ENCODE measurements at places on chromosomes 6 and 20. TPM values are rescaled to one million over a fixed set of nuclear protein-coding genes. Genes with fewer than 3 reads are reported as not detected.
A peak's percentile ranks its signal among the peaks of the same experiment; 100 is the strongest.

Gene IRF4
- total RNA-seq = 3.8 TPM

Gene PRSS35
- 0.12 TPM for total RNA-seq

Gene BCAS1
- total RNA-seq = 0.28 TPM

- DNase-seq = no peak
These were observed 410.5 kb upstream of the MAN1A1 start for GRCh38 chr6:119760046-119760445.

Gene ZNF451
- 23.2 TPM for total RNA-seq

Gene HSPA1L
- total RNA-seq = 0.64 TPM

- DNase-seq = peak; percentile 55
These were observed 84.1 kb downstream of the GINS1 start for GRCh38 chr20:25491446-25492038.

DNA sequence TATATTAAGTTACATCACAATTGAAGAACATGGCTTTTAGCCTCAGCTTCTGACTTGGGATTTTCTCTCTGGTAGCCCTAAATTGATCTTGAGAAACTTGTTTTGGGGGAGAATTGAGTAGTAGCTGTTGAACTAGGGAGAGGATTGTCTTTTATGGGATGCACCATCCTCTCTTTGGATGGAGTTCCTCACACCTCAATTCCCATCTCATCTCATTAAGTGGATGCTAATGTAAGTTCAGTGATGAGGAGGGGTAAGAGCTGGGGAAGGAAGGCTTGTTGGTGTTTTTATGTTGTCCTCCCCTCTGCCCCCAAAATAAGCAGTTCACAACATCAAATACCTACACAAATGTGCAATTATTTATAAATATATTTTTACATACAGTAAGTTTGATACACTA is 4.0 kb downstream of the GJA1 start:
- no peak for DNase-seq

Gene HS3ST5
- 0.08 TPM for total RNA-seq

GRCh38 chr20:13305284-13305683 is 84.2 kb downstream of the ISM1 start:
- DNase-seq = no peak

- DNase-seq = no peak
These were observed 32.4 kb upstream of the TGM6 start for GRCh38 chr20:2348336-2348735.

DNA sequence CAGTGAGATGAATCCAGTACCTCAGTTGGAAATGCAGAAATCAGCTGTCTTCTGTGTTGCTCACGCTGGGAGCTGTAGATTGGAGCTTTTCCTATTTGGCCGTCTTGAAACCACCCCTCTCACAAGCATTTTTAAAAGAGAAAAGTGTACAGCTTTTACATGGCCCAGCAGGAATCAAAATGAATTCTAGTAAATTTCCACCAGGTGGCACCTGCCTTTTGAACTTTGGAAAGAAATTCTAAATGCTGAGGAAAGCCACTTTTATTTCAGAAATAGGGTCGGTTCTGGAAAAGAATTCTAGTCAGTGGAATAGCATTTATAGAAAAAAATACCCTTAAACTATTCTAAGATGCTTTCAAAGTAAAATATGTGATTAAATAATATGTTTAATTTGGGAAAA is 647.8 kb downstream of the CD109 start:
- DNase-seq = no peak

- DNase-seq = no peak
These were observed at the start of gene TIAM2 for GRCh38 chr6:154995254-154996015. Gene TIAM2 (plus strand): TSS chr6:154995315. CDS start chr6:155129224, 133,909 bp downstream.

DNA sequence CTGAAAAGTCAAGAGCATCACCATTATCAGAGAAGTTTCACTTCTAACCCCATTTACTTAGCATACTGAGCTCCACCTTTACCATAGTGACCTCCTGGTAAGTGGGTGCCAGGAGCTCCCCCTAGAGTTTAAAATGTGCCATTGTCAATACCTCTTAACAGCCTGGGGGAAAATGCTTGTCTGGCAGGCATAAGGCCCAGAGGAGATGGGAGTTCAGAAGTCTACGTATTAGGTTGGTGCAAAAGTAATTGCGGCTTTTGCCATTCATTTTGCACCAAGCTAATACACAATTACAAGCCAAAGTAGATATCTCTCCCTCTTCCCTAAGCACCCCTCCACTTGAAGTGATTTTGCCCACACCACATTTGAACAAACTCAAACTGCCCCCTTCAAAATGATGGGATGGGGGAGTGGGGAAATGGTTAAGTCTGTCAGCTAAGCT is 919.0 kb downstream of the KIF16B start:
- DNase-seq = no peak

DNA sequence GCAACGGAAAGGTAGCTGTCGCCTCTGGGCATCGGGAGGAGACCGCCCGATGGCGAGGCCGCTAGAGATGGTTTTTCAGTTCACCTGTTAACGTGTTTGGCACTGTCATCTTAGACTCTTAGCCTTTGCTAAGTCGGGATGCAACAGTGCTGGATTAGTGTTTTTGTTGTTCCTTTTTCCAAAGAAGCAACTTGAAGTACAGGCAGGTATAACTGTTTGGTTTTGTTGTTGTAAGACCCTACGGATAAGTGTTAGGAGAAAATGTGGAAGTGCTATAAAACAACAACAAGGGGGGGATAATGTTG is 723 bp downstream of the MANEA start:
- no peak for DNase-seq

GRCh38 chr20:62659488-62660239 is 17.4 kb downstream of the SLCO4A1 start:
- DNase-seq = peak; percentile 50

GRCh38 chr6:130115036-130115435 is 96.7 kb downstream of the L3MBTL3 start:
- no peak for DNase-seq

- no peak for DNase-seq
These were observed 103.1 kb downstream of the TCP11 start for GRCh38 chr6:35038076-35038475.

Gene FOXQ1
- total RNA-seq = 4.0 TPM

Gene MLN
- not detected for total RNA-seq

GRCh38 chr6:88807622-88808021 is 155.8 kb downstream of the RNGTT start:
- no peak for DNase-seq

Gene TXLNB
- 0.03 TPM for total RNA-seq

- no peak for DNase-seq
These were observed 9.3 kb downstream of the MOG start for GRCh38 chr6:29665942-29666825.

DNA sequence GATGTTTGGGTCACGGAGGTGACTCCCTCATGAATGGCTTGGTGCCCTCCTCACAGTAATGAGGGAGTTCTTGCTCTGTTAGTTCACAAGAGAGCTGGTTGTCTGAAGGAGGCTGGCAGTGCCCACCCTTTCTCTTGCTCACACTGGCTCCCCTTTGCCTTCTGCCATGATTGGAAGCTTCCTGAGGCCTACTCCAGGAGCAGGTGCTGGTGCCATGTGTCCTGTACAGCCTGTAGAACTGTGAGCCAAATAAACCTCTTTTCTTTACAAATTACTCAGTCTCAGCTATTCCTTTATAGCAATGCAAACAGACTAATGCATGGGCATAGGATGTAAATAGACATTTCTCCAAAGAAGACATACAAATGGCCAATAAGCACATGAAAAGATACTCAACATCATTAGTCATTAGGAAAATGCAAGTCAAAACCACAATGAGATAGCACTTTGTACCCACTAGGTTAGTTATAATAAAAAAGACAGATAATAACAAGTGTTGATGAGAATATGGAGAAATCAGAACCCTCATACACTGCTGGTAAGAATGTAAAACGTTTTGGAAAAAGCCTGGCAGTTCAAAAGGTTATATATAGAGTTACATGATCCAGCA is 17.7 kb downstream of the C20orf203 start:
- no peak for DNase-seq

DNA sequence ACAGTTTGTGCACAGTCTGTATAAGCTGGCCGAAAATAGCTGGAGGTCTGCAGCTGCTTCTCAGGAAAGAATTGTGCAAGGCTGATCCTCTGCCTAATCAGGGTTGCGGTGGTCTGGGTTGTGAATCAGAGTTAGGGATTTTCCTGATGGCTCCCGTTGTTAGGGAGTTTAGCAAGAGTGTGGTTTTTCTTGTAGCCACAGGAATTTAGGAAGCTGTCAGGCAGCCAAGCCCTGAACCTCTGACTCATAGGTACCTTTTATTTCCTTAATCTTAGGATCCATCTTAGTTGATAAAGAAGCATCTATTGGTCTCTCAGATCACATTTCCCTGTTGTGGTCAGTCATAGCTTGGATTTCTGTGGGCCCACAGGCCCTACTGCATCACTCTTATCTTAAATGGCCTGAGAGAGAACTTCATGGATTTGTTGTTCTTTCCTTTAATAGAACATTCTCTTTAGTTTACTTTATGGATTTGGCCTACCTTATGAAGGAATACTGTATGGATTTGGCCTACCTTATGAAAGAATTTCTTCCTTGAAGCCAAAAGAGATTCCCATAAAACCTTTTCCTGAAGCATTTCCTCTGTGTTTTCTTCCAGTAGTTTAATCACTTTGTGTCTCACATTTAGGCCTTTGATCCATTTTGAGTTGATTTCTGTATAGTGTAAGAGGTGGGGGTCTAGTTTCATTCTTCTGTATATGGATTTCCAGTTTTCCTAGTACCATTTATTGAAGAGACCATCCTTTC is 10.3 kb downstream of the KIF25 start:
- DNase-seq = no peak

DNA sequence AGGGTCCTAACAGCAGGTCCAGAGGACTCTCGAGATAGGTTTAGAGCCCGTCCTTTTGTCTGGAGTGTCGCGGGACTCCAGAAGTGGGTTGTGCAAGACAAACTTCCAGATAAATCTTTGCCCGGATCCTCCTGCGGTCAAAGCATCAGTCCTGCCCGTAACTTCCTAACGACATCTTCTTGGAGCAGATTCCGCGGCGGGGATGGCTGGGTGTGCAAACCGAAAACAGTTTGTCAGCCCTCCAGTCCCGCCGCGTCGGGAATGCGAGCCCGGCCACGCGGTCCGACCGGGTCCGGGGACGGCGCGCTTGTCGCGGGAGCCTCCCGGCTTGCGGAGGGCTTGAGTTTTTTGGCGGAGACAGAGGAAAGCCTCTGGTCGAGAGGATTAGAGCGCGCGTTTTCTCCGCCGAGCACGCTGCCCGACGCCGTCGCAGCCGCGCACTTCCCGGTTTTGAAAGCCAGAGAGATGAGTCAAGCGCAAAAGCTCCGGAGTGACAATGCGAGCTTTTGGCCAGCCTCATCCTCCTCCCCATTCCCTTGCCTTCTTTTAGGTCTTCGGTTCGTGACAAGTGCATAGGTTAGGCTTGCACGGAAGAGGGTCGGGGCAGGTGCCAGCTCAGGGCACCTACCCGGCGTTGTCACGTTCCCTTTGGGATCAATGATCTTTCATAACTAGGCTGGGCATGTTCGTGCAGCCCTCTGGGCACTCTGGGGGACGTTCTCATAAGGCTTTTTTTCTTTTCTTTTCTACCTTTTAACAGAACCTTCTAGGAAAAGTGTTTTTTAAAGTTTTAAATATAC is 91.3 kb upstream of the PRDM1 start:
- DNase-seq = no peak

- no peak for DNase-seq
These were observed 39.3 kb upstream of the SMLR1 start for GRCh38 chr6:130787726-130788500.

GRCh38 chr6:169340395-169340794 is 86.7 kb upstream of the THBS2 start:
- no peak for DNase-seq

- peak; percentile 69 for DNase-seq
These were observed 505.9 kb upstream of the SYNCRIP start for GRCh38 chr6:86148586-86148985.

Gene ENPP4
- 5.0 TPM for total RNA-seq

- no peak for DNase-seq
These were observed 43.0 kb upstream of the HIVEP1 start for GRCh38 chr6:11969092-11969491.

GRCh38 chr6:139368661-139369060 is 5.8 kb downstream of the CITED2 start:
- DNase-seq = no peak

Gene SERPINB1
- total RNA-seq = 227 TPM

- DNase-seq = no peak
These were observed 20.0 kb downstream of the DEF6 start for GRCh38 chr6:35317483-35318195.

- no peak for DNase-seq
These were observed 76.0 kb downstream of the RSPH3 start for GRCh38 chr6:158923805-158924498.

DNA sequence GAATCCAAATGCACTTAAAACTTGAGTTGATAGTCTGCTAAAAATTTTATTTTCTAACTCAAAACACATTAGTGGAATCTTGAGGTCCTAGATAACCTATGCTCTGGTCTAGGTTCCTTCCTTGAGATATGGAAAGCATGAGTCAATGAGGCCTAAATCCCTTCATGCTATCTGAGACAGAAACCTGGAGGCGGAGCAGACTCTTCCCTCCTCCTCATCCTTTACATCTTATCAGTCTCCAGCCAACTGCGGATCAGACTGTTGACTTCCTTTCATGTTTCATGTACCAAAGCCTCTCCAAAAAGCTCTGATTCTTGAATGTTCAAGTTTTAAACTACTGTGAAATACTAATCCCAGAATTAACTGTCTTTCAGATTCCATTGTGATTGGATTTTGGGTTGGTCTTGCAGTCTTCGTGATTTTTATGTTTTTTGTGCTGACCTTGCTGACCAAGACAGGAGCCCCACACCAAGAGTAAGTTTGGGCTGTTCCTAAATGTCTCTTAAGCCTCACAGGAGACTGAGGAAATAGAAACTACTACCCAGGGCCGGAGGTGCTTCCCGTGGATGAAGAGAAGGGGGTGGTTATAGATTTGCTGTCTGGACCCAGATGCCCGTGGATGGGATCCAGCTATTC is 29.1 kb downstream of the MRAP2 start:
- no peak for DNase-seq

DNA sequence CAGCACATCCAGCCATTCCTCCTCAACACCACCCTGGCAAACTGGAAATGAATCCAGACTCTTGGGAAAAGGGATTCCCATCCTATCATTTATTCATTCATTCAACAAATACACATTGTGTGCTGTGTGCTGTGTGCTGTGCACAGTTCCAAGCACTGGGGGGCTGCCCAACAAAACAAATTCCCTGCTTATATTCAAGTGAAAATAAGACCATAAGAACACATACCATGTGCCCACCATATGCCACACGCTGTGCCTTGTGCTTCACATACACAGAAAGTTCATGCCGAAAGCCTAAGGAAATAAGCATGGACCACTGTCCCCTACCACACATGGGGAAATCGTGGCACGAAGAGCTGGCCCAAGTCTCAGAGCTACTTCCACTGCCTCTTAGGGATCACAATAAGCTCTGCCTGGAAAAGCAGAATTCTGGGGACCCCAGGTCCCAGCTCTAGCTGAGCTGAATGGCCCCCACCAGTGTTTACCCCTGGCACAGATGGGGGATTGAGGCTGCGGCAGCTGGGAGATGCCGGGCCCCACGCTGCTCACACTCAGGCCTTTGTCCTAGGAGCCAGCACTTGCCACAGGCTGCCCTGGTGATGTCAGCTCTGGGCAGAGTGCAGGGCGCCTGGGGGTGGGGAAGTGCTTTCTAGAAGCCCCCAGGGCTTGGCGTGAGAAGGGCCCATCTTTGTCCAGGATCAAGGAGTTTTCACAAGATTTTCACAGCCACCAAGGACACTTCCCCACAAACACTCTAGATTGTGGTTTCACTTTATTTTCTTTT is 99.6 kb downstream of the PREX1 start:
- no peak for DNase-seq

Gene MYT1
- total RNA-seq = 0.13 TPM

Gene XKR7
- 0.25 TPM for total RNA-seq

Data from pancreas (tissue), 10 donors.